ENCODE measurements at places on chromosomes 5 and 9. TPM values are rescaled to one million over a fixed set of nuclear protein-coding genes. Genes with fewer than 3 reads are reported as not detected.

GRCh38 chr9:107770716-107771115, 281.1 kb upstream of the KLF4 start:
- DNase-seq: no peak

DNA sequence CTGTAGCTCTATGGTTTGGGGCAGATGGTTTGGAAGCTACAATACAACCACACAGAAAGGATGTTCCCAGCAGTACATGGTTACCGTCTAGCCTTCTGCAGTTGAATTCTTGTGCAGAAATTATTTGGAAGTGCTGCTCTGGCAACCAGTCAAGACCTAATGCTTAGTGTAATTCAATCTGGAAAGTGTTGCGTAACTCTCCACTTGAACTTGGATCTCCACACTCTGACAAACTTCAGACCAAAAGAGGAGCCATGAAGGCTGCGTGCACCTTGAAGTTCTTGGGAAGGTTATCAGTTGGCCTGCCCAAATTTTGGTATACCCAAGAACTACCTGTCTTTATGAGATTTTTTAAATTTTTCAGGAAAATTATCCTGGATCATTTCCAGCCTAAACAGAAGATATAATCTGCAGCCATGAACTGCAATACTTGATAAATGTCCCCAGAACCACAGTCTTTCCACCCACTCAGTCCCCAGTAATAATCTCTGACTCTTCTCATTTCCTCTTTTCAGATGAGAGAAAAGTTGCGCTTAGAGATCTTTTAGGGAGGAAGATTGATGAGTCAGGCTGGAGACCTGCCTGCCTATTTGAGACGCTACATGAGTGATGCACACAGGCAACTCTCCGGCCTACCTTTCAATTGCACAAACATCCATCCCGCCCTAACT, 159.9 kb downstream of the FANCC start:
- no peak for DNase-seq

Gene CARD6
- 1.2 TPM for total RNA-seq

Gene WNT8A
- total RNA-seq: not detected

GRCh38 chr5:139675213-139675612, 27.1 kb downstream of the CXXC5 start:
- no peak for DNase-seq

- DNase-seq: peak; percentile 37
Observed at GRCh38 chr5:138544181-138545134, 1.4 kb upstream of the ETF1 start.

- no peak for DNase-seq
Observed at GRCh38 chr5:125302577-125302976, 556.1 kb upstream of the ZNF608 start.

DNA sequence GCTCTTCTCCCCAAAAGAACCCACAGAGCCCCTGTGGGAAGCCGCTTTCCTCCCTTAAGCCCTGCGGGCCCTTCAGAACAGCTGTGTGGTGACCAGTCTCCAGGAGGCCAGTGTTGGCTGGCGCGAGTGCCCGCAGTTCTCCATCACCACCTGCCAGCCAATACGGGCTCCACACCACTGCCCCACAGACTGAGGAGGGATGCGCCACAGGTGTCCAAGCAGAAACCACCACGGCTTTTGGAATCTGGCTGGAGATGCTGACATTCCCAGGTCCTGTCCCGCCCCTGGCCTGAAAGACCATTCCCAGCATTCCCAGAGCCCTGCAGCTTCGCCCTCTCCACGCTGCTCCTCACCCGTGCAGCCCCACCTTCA, 12.8 kb downstream of the CCNI2 start:
- no peak for DNase-seq

Gene SLC27A6
- not detected for total RNA-seq

Gene PCDHGA11
- not detected for total RNA-seq

Gene ANXA2R
- 8.0 TPM for total RNA-seq

Gene SLC6A19
- total RNA-seq: not detected

- no peak for DNase-seq
Observed at GRCh38 chr5:179288101-179288808, 57.0 kb downstream of the ADAMTS2 start.

- DNase-seq: no peak
Observed at GRCh38 chr9:87089929-87090328, 142.6 kb upstream of the GAS1 start.

- peak; percentile 17 for DNase-seq
Observed at GRCh38 chr5:65774346-65774745, 52.3 kb downstream of the NLN start.

Gene DEPDC1B
- total RNA-seq: 34.1 TPM

Gene ANKRD33B
- total RNA-seq: 13.8 TPM

- no peak for DNase-seq
Observed at GRCh38 chr5:25763781-25764180, 1119.0 kb upstream of the CDH10 start.

Gene ZDHHC11B
- 0.59 TPM for total RNA-seq

GRCh38 chr9:72443855-72444254, 77.6 kb upstream of the TMC1 start:
- peak; percentile 45 for DNase-seq

DNA sequence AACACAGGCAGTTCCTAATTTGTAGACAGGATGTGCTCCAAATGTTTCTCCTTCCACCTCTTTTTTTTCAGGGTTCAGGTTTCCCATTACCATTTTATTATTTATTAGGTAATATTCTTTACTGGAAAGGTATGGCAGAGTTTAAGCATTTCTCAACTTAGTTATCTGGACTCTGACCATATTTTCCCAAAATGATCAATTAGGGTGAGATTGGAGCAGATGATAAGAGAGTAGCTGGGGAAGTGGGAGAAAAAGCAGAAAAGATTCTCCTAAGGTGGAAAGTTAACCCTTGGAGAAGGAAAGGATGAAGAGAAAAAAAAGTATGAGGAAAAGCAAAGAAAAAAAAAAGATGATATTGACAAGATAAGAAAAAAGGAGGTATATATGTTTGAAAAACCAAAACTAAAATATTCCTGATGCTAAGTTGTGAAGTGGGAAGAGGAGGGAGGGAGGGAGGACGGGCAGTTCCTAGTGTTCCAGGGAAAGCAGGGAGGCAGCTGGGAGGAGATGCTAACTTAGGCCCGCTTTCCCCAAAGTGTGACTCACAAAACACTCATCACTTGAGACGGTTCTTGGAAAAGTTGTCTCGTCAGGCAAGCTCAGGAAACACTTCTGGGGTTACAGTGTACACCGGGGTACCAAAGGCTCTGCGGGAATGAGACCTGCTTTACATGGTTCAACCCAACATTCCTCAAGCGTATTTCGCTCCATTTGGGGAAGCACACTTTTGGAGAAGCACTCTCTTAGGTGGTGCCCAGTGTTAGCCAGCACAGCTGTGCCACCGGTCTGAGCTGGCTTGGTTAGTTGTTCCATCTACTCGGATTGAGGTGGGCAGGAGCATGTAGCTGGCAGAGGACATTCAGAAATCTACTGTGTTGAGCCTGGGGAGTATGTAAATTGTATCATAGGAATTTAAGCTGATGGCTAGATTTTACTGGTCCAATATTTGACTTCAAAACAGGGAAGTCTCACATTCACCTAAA, 35.1 kb downstream of the B4GALT1 start:
- DNase-seq: no peak

Gene TEK
- total RNA-seq: not detected

Gene ZDHHC11
- 6.0 TPM for total RNA-seq
